ENCODE measurements at places on chromosomes 7 and 10. TPM values are rescaled to one million over a fixed set of nuclear protein-coding genes. Genes with fewer than 3 reads are reported as not detected.

- DNase-seq, result no peak
Measured at GRCh38 chr7:29150856-29151255, 4.5 kb upstream of the CPVL start.

GRCh38 chr7:16320099-16320660 is 101.2 kb downstream of the CRPPA start:
- DNase-seq, result no peak

GRCh38 chr7:92849322-92849721 is 12.9 kb upstream of the CDK6 start:
- DNase-seq, result no peak

PRRT4 gene
- total RNA-seq, result 4.1 TPM

- no peak for DNase-seq
Measured at GRCh38 chr10:59839576-59839975, 66.8 kb downstream of the CCDC6 start.

RPP38 gene
- total RNA-seq, result 5.2 TPM

DNA sequence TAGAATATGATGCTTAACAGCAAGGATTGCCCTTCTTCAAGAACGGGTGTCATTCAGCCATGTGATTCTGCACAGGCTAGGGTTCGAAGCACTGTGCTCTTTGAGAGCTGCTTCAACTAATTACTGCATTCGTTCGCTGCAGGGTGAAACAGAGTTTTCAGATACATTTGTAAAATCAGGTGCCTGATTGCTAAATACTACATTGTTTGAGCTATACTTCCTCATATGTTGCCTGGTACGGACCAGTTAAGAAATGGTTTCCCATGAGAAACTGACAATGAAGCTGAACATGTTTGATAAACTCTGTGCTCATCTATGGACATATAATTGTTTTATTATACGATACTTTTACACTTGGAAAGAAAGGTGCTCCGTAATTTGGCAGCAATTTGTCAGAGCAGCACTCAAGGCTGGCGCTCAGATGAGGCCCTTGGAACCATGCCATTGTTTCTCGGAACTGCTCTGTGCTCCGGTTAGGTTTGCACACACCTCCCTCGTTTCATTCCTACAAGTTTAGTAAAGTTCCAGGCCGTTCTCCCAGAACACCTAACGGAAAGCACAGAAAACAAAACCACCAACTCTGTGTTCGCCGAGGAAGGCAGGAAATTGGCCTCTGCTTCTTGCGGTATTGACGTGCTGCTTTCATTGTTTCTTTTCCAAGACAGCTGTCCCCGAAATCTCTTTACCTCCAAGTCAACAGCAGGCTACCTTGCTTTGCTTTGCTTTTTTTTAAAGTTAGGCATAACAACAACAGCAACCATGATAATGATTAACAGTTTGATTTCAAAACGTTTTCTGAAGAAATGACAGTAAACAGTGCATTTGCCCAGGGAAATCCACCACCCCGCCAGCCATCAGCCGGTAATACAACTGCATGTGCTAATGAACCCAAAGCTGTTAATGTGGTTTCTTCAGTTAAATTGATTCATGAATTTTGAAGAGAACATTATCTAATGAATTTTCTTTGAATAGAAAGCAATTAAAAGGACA is 206.9 kb downstream of the EBF3 start:
- DNase-seq, result no peak

FGFBP3 gene
- 1.2 TPM for total RNA-seq

DNA sequence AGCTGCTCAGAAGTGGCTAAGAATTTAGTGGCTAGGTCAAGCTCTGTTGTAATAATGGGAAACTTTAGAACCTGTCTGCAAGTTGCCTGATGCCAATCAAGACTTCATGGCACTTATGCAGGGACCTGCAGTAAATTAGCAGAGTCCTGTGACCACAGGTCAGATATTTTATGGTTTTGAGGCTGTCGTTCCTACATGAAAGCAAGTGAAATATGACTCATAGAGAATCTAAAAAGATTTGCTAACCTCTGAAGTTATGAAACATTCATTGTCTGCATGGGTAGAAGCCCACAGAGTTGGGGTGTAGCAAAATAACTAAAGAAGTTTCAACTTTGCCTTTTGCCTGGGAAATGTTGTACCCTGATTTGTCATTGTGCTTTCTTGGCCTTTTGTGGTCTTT is 32.3 kb downstream of the SLC39A12 start:
- no peak for DNase-seq

METTL27 gene
- total RNA-seq, result 3.2 TPM

DNA sequence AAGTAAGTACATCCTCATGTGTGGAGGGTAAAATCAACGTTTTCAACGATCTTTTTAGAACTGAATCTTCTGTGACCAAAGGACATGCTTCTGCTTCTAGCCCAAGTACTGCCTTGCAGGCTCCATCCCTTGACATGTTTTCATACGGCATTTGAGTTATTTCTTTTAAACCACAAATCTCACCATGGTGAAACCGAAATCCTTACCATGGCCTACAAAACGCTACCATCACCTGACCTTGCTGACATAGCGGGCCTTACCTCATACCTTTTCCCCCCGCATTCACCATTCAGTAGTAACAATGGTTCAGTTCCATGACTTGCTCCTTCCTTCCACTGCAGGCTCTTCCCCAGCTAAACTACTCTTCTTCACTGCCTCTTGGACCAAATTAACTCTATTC is 3.5 kb downstream of the RNF216 start:
- DNase-seq, result no peak

DNA sequence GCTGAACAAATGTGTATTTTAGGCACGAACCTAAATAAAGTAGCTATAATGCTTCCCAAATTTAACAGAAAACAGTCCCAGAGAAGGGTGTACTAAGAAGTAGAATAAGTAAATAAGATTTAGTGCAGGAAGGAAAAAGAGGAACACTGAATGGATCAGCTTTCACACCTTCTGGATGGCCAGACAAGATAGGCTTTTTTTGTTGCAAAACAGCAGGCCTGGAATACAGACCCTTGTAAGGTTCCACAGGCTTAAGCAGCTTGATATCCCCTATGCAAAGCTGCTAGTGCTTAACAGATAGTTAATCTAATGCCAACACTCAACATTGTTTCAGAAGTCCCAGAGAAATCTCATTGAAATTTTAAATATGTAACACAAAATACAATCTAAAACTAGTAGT is 328.1 kb upstream of the STEAP1 start:
- no peak for DNase-seq

GRCh38 chr7:81846398-81846797 is 76.6 kb upstream of the HGF start:
- DNase-seq, result peak; percentile 1

DNA sequence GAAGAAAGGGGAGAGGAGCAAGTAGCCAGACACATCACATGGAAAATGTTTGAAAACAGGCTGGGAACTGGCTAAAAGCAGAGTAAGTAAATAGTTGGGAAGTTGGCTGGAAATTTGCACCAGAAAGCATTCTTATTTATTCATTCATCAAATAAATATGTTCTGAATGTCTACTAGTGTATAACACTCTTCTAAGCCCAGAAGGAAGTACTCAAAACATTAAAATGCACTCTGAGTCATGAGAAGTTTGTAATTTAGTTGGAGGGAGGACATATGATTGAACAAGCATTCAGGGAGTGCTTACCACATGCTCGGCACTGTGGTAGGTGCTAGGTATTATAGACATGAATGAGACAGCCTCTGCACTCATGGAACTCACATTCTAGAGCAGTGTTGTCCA is 37.0 kb upstream of the CNNM1 start:
- DNase-seq, result peak; percentile 87

PRTFDC1 gene
- total RNA-seq, result 11.7 TPM

BCAP29 gene
- total RNA-seq, result 43.4 TPM

DNA sequence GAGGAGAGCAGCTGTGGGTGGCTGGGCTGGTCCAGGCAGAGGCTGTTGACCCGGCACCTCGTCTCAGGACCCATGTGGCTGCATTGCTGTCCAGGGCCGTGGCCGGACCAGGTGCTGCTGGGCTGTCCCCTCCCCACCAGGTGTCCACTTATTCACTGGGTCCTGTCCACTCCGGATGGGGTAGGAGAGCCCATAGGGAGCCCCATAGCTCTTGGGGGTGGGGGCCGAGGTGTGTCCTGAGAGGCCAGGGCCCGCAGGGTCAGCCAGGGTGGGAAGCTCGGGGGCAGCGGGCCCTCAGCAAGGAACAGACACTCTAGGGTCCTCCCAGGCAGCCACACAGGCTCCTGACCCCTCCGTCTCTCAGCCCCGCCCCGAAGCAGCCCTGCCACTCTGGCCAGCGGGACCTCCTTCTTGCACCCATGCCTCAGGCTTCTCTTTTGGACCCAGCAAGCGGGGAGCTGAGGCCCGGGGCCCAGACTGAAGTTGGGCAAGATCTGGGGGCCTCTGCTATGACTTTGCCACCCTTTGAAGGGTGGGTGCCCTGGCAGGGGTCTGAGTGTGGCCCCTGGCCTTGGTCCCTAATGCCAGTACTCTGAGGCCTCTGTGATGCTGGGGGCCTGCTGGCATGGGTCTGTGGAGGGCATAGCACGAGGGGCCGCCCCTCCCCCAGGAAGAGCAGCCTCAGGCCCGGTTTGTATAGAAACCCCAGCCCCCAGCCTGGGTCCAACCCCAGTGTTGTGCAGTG is 86.4 kb downstream of the NKX6-2 start:
- DNase-seq, result no peak

- DNase-seq, result no peak
Measured at GRCh38 chr10:119399466-119399865, 143.1 kb downstream of the RGS10 start.

- DNase-seq, result no peak
Measured at GRCh38 chr7:106749165-106749564, 88.2 kb upstream of the CCDC71L start.

DNA sequence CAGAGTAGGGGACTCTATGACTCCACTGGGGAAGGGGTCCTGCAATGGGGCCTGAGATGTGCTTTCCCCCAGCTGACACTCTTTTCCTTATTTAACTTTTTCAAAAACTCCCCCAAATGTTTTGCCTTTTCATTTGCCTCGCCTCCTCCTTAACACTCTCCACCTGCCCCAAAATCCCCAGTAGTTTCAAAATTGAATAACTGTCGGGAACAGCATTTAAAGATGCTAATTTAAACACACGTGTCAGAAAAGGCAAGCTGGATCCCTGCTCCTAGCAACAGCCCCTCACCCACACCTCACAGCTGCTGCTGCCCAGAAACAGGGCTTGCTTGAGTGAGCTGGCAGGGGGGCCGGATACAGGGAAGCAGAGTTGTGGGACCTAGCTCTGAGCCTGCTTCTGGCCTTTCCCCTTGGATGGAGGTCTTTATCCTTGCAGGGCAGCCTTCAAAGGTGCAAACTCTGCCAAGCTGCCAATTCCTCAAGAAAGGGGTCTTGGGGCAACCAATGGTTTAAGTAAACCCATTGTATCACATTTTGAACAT is 115.3 kb downstream of the KCNMA1 start:
- DNase-seq, result no peak

- DNase-seq, result no peak
Measured at GRCh38 chr7:106678795-106679152, 17.8 kb upstream of the CCDC71L start.

DNA sequence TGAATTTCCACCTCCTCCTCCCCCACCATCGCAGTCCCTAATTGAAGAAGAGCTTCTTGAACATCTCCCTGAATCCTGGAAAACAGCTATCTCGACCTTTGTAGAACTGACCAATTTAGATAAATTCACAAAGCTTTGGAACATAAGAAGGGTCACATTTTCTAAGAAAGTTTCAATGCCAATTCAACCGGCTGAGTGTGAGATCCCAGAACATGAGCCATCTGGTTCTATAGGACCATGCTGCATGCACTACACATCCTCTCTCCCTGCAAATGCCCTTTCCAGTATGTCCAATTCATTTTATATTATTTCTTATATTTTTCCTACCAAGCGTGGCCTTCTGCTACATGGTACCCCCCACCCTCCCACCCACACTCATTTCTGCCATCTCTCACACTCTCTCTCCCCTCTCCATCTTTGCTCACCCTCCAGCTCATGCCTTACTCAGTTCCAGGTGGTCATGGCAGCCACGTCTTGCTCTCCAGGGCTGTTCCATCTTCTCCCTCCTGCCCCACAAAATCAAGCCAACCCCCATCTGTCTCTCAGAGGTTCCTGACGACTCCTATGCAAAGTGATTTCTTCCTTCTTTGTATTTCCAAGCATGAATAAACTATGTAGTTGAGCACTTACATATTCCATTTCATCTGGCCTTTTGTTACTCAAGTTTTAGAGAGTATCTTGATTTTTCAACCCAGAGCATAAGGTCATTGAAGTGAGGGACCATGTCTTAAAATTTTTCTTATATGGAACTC is 19.3 kb downstream of the FRMD4A start:
- no peak for DNase-seq

DNA sequence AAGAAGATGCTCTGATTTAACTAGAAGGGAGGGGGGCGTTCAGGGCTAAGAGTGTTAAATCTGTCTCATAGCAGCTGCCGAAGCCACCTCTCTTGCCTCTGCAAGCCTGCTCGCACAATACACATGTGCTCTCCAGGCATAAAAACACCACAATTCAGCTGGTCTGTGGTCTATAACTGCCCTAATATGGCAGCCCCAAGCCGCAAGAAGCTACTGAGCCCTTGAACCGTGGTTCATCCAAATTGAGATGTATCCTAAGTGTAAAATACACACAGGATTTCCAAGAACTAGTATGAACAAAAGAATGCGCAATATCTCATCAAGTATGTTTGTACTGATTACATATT is 70.8 kb upstream of the FGFR2 start:
- DNase-seq, result no peak

- no peak for DNase-seq
Measured at GRCh38 chr10:132572545-132572937, 35.0 kb downstream of the INPP5A start.

- no peak for DNase-seq
Measured at GRCh38 chr10:43000651-43001426, 76.0 kb upstream of the RET start.

DNA sequence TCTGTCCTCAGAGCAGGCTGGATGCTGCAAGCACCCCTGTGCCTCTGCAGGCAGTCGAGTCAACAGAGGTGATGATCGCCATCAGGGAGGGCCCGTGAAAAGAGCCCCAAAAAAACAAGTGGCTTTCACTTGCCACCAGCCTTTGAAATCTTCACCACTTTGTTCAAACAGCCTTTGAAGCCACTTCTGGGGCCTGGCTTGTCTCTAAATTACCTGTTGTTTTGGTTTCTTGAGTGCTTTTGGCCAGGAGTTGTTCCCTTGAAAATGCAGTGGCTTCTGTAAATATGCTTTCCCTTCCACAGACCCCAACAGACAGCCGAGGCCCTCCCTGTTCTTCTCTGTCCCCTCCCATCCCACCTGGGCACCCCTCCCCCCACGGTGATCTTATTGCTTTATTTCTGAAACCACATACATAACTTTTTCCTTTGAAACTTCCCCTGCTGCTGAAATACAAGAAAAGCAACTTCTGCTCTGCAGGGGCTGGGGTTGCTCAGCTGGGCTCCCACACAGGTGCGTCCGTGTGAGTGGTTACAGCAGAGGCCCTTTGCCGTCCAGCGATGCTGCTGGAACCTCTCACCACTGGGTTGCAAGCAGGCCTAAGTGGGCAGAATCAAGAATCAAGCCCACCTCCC is 283.8 kb upstream of the SHH start:
- DNase-seq, result no peak

EZH2 gene
- 19.2 TPM for total RNA-seq

- no peak for DNase-seq
Measured at GRCh38 chr7:158732494-158733219, 28.1 kb upstream of the NCAPG2 start.

TMEM273 gene
- total RNA-seq, result 12.0 TPM

VWDE gene
- total RNA-seq, result 0.39 TPM

GRCh38 chr7:158315881-158316280 is 271.7 kb downstream of the PTPRN2 start:
- DNase-seq, result no peak

GRCh38 chr10:15860692-15861201 is 440 bp upstream of the MINDY3 start:
- no peak for DNase-seq

GRCh38 chr7:95405208-95405607 is 9.0 kb upstream of the PON3 start:
- no peak for DNase-seq

PRLHR gene
- total RNA-seq, result under 0.01 TPM

All from skin of body (tissue), 3 donors.